ENCODE measurements at places on chromosomes 2 and 18.
A peak's percentile ranks its signal among the peaks of the same experiment; 100 is the strongest.

DNA sequence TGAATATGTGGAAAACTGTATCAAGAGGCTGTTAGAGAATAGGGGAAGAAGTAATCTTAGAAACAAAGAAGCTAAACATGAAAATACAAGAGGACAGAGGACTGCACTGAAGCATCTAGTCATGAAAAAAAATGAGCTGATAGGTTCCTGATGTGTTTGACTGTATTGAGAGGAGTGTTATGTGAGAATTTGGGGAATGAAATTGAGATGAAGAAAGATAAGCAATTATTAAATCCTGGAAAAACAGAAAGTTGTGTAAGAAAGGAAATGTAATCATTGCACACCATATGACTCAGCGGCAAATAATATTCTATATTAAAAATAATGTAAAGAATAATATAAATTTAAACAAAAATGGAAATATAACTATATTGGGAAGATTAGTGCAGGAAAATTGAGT is 71.2 kb downstream of the SEMA4F start:
- DNase-seq: no peak

DNA sequence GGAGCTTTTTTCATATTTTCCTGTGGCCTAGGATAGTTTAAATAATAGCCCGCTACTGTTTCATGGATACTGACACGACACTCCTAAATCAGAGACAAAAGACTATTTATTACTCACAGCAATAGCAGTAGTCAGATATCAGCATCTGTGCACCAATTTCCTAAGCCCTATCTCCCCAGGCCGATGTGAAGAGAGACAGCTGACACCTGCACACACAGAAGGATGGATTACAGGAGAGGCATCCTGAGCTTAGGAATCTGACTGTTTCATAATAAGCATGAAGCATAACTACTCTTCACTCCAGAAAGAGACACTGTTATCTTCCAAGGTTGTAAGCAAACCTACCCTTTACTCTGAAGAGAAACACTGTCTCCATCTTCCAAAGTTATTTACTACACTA is 105.4 kb downstream of the ATL2 start:
- no peak for DNase-seq

DNA sequence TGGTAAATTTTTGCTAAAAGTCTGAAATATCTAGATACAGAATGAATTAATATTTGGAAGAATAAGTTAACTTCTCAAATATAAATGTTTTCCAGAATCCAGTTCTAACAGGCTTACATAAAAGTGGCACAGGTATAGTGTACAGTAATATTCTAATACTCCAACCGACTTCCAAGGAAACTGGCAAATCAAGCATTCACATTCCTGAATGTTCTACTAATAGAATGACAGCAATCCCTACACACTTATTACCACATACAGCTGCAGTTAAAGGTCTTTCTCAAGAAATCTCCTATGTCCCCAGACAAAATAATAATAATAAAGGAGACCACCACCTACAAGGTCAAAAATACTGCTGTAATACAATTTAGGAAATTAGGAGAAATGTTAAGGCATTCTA is 31.9 kb downstream of the TMEM131 start:
- DNase-seq: no peak

- DNase-seq: no peak
These were observed 29.2 kb upstream of the STK17B start for GRCh38 chr2:196200557-196200956.

DNA sequence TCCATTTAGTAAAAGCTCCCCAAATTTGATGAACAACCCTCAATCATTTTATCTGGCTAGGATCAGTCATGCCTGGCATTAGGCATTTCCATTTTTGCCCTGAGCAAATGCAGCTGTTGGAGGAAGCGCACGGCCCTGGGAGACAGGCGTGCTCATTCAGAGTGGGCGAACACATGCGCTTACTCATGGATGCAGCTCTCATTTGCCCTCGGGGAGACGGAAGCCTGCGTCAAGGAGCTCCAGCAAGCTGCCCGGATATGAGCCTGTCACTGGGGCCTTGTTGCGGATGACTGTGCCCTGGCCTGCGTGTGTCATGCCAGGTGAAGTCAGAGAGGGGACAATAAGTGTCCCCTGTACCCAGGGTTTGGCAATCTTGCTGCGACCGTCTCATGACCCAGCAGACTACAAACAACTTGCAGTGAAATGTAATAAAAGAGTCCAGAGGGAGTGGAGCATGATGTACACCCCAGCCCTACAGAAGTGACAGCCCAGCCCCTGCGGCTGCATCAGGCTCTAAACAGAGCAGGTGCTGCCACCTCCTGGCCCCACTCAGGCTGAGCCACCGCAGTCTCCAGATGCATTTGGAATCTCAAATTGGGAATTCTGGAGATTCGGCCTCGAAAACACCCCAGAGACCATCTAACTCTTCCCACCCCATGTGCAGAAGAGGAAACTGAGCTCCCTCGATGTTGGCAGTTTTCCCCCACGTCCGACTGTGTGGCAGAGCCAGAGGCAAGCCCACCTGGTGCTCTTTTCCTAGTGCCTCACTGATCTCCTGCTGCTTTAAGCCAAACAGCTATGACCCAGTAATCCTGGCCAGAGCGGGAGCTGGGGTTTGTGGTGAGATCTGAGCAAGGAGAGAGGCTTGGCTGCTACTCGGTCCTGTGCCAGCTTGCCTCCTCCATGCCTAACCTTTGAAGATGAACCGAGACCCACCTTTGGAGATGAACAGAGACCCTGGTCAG is 105.0 kb upstream of the ALK start:
- peak; percentile 8 for DNase-seq

All from hematopoietic multipotent progenitor cell (in vitro differentiated cells).